ENCODE measurements at places on chromosomes 6 and 20.

DNA sequence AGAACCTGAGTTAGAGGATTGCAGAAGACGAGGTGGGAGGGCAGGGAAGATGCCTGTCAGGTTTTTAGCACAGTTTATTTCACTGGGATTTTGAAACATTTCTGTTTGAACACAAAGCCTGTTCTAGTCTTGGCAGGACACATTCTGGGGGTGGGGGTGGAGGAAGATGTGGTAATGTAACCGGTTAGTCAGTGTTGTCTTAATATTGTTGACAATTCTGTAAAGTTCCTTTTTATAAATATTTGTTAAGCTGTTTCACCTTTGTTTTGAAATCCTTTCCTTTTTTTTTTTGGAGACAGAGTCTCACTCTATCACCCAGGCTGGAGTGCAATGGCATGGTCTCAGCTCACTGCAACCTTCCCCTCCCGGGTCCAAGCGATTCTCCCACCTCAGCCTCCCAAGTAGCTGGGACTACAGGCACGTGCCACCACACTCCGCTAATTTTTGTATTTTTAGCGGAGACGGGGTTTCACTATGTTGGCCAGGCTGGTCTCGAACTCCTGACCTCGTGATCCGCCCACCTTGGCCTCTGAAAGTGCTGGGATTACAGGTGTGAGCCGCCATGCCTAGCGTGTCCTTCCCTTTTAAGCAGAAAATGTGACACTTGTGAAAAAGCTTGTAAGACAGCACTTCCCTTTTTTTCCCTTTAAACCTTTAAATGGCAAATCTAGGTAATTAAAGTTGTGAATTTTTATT, 20.2 kb downstream of the SLC9A8 start:
- no peak for DNase-seq

- no peak for DNase-seq
Observed at GRCh38 chr20:35273449-35274171, 4.3 kb downstream of the MMP24OS start.

GRCh38 chr6:169990095-169991030, 238.9 kb downstream of the ERMARD start:
- DNase-seq, result no peak

DNA sequence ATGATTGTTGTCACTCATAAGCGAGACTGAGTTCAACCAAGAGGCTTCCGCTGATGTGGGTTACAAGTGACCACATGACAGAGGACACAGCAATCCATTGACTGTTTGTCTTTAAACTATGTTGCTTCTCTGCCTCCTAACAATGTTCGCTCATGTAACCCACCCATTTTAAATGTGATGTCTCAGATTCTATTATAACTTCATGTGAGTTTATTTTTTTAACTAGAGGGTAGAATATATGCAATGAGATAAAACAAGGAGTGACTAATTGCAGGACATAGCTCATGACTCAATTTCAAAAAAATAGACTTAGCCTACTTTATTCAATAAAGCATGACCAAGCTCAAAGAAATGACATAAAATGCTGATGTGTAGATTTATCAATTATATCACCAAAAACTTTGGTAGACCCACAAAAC, 119.2 kb upstream of the SASH1 start:
- DNase-seq, result peak; percentile 71

- DNase-seq, result peak; percentile 88
Observed at GRCh38 chr20:38201356-38201755, 36.3 kb upstream of the TGM2 start.

- DNase-seq, result no peak
Observed at GRCh38 chr6:75203721-75204120, 2.1 kb downstream of the COL12A1 start.

GRCh38 chr6:109010705-109011102, 83.9 kb downstream of the SESN1 start:
- no peak for DNase-seq

DNA sequence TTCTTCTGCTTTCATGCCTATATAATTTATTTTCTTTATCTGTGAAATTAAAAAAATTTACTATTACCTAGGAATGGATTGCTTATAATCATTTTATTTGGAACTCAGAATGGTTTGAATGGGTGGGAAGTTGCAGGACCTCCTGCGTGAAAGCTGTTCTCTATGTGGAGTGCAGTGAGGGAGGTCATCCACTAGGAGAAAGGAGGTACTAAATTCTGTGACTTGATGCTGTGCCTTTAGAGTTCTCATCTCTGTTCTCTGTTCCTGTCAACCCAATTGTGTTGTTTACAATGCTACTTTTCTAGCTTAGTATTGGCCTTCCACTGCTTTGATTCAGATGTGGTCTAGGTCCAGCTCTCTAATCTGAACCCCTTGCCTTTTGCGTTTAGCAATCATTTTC, 65.0 kb upstream of the HIVEP1 start:
- DNase-seq, result no peak

DNA sequence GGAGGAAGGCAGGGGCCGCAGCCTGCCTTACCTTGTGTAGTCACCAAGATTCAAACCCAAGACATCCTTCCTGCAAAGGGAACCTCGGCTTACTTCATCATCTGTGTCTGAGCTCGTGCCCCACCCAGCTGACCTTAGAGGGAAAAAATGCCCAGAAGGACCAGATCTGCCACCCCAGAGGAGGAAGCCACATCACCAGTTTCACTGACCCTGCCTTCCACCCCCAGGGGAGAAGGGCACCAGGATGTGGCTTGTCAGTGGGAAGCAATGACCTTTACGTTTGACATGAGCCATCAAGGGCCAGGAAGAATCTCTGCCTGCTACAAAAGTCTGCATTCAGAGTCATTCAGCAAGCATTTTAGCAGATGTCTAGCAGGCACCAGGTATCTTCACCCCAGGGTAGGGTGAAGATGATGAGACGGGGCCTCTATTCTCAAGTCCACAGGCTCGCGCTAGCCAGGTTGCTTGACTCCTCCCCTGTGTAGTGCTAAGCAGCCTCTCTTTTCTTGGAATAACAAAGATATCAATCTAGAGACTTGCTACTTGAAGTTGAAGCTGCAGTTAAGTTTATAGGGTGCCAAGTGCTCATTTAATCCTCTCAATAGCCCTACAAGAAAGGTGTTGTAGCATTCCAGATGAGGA, 28.1 kb downstream of the HM13 start:
- DNase-seq, result peak; percentile 88

GRCh38 chr20:41344477-41344876, 3.9 kb downstream of the LPIN3 start:
- DNase-seq, result no peak

- no peak for DNase-seq
Observed at GRCh38 chr20:58177799-58178198, 50.7 kb downstream of the ANKRD60 start.

- no peak for DNase-seq
Observed at GRCh38 chr6:140713495-140713894, 1339.0 kb upstream of the CITED2 start.

GRCh38 chr6:52207066-52207465, 20.9 kb downstream of the IL17A start:
- no peak for DNase-seq

GRCh38 chr6:8392569-8392968, 42.8 kb downstream of the SLC35B3 start:
- DNase-seq, result no peak
